HCEC 1CT (cell line): ENCODE measurements at places on chromosomes 6 and 20.

DNA sequence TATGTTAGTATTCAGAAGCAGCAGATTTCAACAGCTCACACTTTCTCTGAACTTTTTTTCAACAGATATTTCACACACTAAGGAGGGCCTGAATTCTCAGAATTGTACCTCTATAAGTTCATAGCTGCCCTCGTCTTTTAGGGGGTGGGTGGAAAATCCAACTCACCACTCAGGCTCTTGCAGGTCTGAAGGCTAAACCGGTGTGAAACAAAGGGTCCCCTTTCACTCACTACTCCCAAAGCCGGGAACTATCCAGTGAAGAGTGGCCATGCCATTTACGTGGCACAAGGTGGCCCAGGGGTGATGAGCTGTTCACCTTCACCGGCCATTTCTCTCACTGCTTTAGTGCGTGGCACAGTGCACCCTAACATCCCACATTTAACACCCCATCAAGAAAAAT lies 24.2 kb downstream of the TBC1D7 start:
- no peak for DNase-seq

DNA sequence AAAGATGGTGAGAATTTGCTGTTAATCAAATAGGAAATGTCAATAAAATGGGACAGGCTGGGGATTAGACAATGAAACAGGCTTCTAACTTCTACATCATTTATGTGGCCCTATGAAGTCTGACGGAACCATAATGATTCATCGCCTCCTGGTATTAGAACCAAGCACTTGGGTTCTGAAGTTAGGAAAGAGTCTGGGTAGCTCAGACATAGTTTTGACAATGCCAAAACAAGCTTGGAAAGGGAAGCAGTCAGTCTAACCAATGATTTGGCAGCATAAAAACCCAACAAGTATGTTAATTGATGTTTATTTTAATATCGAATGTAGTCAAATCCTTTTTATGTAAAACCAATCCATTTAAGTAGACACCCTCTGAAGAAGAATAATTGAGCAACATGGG lies 160.8 kb upstream of the RSPO3 start:
- DNase-seq = no peak

DNA sequence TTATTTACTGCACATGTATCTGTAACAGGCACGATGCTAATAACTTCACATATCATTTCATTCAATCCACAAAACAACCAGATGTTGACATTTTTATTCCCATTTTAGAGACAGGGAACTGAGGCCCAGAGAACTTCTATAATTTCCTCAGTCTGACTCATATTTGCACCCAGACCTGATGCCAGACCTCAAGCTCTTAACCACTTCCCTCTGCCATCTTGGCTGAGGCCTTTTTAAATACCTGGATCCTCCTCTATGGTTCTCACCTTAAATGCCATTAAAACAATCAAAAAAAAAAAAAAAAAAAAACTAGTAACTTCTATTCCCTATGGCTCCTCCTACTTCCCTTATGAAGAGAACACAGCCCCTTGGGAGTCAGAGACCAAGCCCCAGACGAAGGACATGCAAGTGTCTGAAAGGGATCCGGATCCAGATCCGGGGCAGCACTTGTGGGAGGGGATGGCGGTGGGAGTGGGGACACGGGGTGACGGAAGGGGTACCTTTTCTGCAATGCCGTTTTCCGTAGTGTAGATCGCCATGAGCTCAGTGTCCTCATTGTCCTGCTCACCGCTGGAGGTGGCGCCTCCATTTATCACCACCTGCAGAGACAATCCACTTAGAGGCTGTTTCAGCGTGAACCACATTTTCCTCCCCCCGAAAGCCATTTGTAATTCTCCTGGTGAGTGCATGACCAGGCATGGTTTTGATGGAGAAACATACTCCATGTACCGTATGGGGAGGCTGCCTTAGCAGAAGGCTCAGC lies 88.7 kb downstream of the SLC23A2 start:
- DNase-seq = no peak

DNA sequence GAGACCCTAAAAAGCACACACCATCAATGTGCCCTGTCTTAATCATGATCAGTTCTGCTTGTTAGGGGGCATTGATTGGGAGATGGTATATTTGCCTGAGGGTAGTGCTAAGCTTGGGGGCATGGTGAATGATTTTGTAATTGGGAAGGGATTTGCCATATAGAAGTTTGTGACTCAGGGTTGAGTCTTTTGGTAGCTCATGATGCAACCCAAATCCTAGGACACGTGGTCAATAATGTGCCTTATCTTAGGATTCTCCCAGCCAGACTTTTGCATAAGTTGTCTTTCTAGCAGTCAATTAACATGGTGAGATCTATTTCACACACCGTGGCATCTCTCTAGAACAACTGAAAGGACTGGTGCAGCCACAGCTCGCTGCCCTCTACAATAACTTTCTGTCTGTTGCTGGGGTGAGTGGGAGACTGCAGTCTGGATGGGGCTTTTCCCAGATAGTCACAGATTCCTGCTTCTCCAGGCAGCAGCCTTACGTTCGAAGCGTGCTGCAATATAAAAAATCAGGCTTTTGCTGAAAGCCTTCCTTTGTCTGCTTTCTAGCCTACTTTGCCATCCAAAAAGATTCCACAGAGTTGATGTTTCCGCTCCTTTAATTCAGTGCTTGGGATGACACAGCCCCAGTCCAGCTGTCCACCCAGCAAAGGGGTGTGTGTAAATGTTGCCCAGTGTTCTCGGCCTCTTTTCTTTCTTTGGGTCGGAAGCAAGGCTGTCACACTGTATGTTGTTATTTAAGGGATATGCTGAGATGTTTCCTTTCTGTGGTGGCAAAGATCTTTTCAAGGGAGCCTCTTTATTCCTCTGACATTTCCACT lies 58.9 kb downstream of the ID4 start:
- DNase-seq = no peak

DNA sequence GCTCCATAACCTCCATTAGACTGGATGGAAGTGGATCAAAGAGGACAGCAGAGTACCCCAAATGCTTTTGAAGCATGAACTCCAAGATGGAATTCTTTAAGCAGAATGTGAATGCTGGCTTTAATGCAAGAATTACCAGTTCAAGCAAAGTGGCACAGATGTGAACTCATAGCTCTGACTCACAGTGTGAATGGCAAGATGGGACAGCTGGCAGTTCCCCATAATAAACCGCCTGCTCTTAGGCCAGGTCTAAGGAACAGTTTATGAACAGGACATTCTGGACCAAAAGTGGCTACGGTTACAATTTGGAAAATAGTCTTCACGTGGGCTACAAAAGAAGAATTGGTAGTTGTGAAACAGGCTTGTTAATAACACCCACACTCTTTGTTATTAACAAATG lies 76.5 kb downstream of the SPTLC3 start:
- DNase-seq = no peak

- no peak for DNase-seq
Observed at GRCh38 chr20:6302041-6302440, 179.2 kb upstream of the FERMT1 start.

GRCh38 chr20:33273117-33273851 lies 9.7 kb upstream of the BPIFB1 start:
- DNase-seq = no peak

GRCh38 chr20:10134176-10134575 lies 84.5 kb upstream of the SNAP25 start:
- no peak for DNase-seq
